ENCODE measurements at places on chromosomes 12 and 14.

DNA sequence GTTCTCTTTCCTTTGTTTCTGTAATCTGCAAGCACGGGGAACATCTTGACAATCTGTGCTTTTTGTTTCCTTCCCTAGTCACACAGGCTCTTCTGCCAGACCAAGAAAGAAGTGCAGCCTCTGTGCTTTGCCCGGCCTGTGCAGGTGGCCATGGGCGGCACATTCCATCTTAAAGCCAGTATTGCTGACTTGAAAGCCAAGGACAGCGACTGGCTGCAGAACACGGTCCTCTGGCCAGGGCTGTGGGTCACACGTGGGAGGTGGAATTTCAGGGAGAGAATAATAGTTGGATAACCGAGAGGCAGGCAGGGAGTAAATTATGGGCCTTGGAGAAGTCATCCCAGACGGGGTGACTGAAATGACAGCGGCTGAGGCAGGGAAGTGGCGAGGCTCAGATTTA lies 24.8 kb downstream of the FNTB start:
- no peak for DNase-seq

DNA sequence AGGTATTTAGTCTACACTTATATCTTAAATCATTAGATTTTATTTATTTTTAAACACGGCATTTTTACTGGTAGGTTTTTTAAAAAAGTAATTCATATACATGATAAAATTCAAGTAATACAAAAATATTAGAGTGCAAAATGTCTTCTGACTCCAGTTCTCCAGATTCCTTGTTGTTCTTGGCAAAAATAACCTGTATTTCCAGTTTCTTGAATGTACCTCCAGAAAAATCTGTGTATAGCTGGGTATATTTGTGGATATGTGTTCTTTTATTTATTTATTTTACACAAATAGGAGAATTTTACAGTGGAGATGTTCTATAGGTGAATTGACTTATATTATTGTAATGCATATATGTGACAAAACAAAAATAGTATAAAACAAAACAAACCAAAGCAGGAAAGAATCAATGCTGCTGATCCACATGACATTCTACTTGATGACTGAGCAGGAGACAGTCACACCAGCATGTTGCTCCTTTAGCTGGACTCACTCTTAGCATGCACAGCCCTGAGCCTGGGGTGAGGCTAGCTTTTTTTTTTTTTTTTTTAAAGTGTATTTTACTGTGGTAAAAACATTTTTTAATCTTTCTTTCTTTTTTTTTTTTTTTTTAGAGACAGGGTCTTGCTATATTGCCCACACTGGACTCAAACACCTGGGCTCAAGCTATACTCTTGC lies 42.2 kb upstream of the SLC38A2 start:
- no peak for DNase-seq

DNA sequence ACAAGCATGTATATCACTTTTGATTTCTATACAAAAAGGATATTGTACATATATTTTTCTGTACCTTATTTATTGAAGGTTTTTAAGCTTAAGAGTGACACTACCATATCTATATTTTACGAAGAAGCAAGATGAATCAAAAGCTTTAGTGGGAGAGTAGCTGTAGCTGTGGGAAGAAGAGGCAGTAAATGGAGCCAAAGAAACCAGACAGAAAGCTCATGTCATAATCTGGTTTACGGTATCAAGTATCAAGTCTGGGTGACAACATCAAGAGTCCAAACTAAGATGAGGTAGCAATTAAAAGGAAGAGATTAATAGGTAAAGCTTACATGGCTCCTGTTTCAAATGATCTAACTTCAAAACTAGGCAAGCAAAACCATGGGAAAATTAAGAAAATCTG lies 54.8 kb downstream of the CEP83 start:
- DNase-seq, result peak; percentile 19

- DNase-seq, result no peak
These were observed 272.5 kb downstream of the C12orf50 start for GRCh38 chr12:87756721-87757120.

- no peak for DNase-seq
These were observed 24.3 kb downstream of the CFAP54 start for GRCh38 chr12:96513681-96514080.

DNA sequence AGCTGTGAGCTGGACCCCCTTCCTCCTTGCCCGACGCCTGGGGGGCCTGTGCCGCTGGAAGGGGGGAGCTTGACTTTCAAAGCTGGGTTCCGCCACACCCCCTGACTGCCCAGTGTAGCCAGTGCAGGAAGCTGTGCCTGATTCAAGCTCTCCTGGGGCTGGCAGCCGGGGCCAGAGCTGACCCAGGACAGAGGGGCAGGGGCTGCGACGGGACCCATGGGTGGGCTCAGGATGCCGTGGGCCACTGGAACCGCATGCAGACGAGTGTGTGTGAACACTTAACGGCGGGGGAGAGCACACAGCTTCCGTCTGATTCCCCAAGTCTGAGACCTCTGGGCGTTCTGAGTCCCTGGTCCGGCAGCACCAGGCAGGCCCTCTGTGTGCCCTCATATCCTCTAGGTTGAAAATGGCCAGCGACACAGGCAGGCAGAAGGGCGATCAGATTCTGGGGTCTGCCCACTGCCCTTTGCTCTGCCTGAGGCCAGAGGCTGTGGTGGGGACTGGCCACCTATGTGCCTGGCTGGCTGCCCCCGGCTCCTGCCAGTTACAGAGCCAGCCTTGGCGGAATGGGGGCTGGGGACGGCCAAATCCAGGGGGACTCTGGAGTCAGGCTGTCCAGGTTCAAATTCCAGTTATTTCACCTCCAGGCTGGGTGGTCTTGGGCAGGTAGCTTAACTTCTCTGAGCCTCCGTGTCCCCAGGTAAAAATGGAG lies 54.0 kb downstream of the CYP46A1 start:
- no peak for DNase-seq

- DNase-seq, result peak; percentile 100
These were observed 1112.7 kb downstream of the LRFN5 start for GRCh38 chr14:42719391-42719790.

DNA sequence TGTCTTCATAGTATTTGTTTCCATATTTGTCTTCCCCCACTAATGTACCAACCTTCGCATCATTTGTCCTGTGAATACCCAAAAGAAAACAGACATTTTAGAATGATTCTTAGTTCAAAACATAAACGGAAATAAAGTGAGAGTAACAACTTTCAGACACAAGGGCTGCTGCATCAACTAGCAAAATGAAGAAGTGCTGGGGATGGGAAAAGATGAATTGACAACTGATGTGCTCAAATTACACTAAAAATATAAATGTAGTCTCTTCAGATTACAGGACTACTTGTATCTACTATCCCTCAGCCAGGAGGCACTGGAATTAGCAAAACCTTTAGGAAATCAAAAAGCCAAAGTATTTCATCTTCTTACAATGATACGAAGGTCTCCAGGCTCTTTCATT lies 743 bp downstream of the NDUFA12 start:
- no peak for DNase-seq

DNA sequence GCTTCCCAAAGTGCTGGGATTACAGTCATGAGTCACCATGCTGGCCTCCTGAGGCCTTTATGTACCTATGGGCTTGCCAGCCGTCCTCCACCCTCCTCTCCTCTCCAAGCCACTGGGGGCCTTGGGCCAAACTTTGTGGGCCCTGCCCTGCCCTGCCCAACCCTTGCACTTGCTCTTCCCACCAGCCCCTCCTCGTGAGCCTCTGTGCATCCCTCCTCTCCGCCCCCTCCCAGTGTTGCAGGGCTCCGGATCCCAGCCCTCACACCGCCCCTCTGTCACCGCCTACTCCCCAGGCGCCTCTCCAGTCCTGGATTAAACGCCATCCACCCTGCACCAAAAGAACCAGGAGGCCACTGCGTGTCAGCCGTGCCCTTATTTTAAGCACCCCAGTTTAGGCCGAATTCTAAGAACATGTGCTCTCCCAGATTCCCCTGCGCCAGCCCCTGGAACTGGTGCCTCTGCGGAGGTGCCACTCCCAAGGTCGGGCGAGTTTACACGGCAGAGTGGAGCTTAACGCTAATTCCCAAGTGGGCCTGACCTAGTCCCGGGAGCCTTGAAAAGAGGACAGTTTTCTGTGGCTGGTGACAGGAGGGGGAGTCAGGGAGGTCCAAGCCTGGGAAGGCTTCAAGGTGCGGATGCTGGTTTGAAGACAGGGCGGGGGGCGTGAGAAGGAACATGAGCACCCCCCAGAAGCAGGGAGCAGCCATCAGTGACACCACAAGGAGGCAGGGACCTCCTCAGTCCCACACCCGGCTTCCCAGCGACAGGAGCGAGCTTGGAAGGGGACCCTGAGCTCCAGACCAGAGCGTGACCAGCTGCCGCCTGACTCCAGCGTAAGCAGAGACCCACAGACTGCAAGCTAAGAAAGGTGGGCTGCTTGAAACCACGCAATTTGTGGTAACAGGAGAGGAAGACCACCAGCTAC lies 21.2 kb upstream of the CDCA4 start:
- no peak for DNase-seq

DNA sequence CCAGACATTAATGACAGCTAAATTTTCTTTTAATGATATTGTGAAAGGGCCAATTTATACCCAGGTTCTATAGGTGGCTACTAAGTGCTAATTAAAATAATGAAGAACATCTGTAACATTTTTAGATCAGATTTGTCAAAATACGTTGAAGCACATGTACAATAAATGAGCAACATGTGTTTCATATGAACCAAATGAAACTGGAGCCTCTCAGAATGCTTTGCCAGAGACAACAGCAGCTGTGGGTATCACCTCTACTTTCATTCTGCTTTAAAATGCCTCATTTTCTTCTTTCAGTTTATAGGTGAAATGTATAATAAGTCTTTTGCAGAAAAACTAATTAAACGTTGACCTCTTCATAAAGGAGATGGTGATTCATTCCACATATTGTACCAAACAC lies 26.1 kb upstream of the MYF6 start:
- DNase-seq, result no peak

DNA sequence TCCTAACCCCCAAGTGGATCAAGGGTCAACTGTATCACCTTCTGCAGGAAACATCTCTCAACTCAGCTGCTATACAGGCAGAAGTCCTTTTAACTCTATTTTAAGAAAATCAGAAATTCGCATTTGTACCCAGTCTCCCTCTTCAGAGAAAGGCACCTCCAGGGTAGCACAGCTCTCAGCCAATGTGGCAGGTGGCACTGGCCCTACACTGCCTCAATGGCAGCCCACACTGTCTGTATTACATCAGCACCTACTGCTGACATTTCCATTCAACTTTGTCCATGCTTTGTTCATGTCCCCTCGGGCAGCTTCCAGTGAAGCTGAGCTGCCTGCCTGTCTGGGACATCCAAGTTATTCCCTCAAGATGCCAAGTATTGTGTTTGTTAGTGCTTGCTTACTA lies 8.8 kb downstream of the SPTSSA start:
- DNase-seq, result no peak

DNA sequence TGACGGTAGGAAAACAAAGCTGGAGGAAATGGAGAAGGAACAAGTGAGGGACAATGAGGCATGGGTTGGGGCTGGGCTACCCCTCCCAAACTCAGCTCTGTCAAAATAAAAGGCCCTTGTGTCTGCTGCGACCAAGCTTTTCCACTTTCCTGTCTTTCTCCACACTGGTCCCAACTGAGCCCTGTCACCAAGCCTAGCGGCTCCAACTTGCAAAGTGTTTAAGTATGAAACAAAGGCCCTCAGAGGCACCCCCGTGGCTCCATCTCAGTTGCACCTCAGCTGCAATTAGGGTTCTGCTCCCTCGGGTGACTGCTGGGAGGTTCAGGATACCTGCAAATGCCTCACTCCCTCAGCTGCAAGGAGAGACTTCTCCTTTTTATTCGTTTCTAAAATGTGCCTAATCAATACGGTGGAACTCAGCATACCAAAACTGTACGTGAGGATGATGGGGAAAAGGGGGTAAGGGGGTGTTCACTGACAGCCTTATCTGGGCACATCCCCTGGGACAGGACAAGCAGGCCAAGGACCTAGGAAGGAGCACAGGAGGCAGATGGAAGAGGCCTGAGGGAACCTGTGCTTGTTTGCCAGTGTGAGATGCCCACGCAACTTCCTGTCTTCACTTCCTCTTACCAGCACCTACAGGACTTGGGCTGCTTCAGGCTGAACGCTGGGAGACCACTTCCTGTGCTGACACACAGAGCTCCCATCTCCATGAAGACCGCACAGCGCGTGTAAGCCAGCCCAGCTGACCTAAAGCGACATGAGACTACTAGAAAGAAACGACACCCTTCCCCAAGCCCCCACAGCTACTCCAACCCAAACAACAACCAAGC lies 8.9 kb downstream of the VAMP1 start:
- no peak for DNase-seq

DNA sequence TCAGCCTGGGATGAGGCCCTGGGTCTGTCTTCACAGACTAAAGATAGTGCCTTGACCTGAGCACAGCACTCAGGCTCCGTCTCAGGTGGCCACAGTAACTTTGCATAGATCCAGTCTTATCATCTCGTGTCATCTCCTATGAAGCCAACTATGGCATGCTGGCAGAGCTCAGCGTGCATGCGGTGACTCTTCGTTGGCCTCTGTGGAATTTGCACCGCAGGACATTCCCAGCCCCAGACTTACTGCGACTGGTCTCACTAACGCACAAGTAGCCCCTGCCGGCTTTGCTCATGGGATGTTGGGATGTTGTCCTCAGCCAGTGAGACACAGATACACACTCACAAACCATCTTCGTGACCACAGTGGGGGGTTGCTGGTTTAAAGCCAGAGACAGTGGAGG lies 199.6 kb downstream of the CHST11 start:
- no peak for DNase-seq

- peak; percentile 12 for DNase-seq
These were observed 891 bp downstream of the PLEKHA5 start for GRCh38 chr12:19130224-19131024.

Measured in NCI-H524 treated with DMSO at 0.1 percent for 48 hours (cell line).